ENCODE measurements at places on chromosomes 11 and 22.

DNA sequence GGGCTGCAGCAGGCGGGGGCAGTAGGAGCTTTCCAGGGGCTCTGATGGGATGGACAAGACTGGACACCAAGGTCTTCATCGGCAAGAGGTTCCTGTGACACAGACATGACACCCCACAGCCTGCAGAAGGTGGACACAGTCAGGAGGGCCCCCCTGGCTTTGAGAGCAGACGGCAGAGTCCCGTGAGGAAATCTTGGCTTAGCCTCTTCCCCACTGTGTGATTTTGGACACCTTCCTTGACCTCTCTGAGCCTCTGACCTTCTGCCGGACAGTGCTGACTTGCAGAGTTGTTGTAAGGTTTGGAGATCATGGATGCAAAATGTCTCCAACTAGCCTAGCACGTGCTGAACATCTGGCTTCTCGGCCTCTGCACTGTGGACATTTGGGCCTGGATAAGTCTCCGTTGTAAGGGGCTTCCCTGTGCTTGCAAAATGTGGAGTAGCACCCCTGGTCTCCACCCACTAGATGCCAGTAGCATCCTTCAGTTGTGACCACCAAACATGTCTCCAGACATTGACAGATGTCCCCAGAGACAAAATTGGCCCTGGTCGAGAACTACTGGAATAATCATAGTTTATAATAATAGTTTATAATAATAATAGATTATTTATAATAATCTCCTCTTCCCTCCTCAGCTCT lies 54.6 kb downstream of the MCM5 start:
- DNase-seq = no peak

GRCh38 chr11:3972431-3972830 lies 117.0 kb downstream of the STIM1 start:
- no peak for DNase-seq

GRCh38 chr11:27120211-27120610 lies 79.6 kb downstream of the BBOX1 start:
- DNase-seq = no peak

- no peak for DNase-seq
Measured at GRCh38 chr11:12061851-12062560, 48.4 kb upstream of the MICAL2 start.

GRCh38 chr11:36094164-36094563 lies 150.3 kb downstream of the LDLRAD3 start:
- DNase-seq = no peak

DNA sequence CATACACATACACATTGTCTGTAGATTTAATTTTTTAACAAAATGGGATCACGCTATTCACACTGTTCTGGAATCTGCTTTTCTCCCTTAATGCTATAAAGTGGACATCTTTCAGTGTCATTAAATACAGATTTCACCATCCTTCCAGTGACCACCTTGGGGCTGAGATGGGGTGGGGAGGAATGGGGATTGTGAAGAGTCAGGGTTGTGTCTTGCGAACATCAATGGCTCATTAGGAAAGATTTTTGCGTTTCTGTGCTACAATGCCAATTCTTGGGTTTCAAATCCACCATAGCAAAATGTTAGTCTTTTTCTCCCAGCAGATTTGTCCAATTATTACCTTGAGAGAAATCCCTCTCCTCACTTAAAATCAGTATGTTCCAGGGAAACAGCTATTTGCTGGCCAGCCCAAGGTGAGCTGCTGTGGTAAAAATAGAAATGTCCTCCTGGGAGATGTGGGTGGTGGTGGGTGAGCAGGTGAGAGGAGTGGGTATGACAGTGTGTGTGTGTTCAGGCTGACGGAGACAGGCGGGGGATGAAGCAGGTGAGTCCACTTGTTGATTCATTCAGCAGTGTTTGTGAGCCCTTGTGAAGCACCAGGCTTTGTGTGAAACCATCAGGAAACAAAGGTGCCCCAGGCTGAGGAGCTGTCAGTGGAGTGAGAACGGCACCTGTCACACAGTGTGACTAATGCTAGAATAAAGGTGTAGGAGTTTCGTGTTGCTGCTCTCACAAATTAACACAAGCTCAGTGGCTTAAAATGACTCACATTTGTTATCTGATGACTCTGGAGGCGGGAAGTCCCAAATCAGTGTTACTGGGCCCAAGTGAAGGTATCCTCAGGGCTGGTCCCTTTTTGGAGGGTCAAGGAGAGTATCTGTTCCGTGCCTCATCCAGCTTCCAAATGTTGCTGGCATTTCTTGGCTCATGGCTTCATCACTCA lies 1.7 kb upstream of the CBX6 start:
- DNase-seq = no peak

- DNase-seq = no peak
Measured at GRCh38 chr11:43579919-43580276, 100.6 kb upstream of the HSD17B12 start.

- DNase-seq = no peak
Measured at GRCh38 chr22:46593211-46593681, 26.9 kb upstream of the GRAMD4 start.

DNA sequence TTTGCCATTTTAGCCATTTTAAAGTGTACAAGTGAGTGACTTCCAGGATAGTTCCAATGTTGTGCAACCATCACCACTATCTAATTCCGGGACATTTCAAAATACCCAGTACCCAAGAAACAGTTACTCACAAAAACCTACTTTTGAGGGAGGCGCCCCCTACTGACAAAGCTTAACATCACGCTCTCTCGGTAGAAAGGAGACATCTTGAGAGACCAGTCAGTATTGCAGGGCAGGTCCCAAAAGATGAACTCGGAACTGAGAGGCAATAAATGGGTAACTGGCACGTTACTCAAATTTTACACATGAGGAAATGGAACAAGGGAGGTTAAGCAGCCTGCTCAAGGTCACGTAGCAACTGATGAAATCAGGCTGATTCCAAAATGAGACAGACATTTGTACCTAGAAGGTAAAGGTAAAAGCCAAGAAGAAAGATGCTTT lies 50.0 kb upstream of the POU2AF1 start:
- DNase-seq = no peak

DNA sequence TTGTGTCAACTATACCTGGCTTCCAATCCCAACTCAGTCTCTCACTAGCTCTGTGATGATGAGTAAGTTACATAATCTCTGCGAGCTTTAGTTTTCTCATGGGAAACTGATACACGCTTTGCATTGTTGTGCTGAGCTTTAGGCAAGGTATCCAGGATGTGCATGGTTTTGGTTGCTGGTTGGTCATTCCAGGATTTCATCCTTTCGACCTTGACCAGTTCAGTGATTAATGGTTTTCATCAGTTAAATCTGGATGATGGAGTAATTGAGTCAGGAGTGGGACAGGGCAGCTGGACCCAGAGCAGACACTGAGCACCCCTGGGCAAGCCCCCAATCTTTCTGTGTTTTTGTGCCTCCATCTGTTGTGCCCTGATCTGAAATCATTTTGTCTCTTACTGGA lies 417.3 kb upstream of the CADM1 start:
- no peak for DNase-seq

- no peak for DNase-seq
Measured at GRCh38 chr22:40434106-40434505, 63.7 kb downstream of the SGSM3 start.

- DNase-seq = no peak
Measured at GRCh38 chr11:93654226-93654625, 7.3 kb upstream of the CEP295 start.

- DNase-seq = peak; percentile 91
Measured at GRCh38 chr22:21766691-21767462, 31.3 kb upstream of the YPEL1 start.

GRCh38 chr11:71913756-71914526 lies 14.5 kb downstream of the XNDC1N start:
- DNase-seq = no peak
